ENCODE measurements at places on chromosomes 16 and 17. TPM values are rescaled to one million over a fixed set of nuclear protein-coding genes. Genes with fewer than 3 reads are reported as not detected.

DNA sequence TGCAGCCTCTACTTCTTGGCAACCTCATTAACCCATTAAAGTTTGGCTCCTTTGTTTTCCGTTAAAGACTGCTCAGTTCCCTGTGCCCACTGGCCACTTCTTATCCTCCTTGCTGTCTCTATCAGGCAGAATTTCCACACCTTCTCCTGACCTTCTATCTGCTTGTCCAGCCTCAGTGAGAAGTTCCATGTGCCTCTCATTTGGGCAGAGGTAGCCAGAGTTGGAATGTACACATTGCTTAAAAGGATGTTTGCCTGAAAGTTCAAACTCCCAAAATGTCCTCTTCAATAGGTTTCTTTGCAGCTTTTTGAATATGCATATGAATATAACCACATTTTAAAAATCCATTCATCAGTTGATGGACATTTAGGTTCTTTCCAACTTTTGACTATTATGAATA lies 47.0 kb downstream of the HSD17B2 start:
- DNase-seq: no peak

DNA sequence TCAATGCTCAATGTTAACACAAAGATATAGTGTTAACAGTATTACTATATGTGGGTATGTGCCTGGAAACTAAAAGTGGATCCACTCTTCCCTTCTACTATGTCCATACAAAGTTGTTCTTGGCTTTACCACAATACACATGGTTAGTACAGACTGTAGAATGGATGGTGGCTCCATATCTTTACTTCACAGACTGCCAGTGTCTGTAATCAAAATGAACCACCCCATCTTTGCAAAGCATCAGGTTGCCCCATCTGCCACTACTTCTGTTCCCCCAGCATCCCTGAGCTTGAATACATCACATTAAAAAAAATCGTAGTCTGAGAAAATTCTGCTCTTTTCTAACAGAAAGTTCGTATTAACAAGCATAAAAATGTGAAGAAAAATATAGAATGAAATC lies 30.0 kb downstream of the USP32 start:
- no peak for DNase-seq

GCGR gene
- total RNA-seq: not detected

MT1A gene
- total RNA-seq: 0.71 TPM

PIK3R5 gene
- total RNA-seq: 28.6 TPM

Data from CD8-positive, alpha-beta memory T cell (primary cell).